D721Med (cell line): ENCODE measurements at places on chromosomes 11 and 22.

DNA sequence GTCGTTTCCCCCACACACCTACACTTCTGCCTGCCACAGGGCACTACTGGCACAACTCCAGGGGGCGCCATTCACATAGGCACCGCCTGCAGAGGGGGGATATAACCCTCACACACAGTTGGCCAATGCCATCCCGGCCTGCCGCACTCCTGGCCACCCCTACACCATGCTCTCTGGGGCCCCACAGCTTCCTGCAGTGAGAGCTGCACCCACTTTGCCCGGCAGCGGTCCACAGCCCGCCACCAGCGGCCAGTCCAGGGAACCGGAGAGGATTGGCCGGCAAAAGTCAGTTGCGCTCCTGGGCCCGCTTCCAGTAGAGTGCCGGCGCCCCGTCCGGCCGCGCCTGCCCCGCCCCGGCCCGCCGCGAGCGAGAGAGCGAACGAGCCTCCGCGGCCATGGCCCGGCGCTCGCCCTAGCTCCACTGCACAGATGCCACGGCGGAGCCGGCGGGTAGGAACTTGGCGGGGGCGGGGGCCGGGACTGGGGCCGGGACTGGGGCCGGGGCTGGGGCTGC is 25.6 kb upstream of the SUSD2 start:
- no peak for DNase-seq

- no peak for DNase-seq
Measured at GRCh38 chr11:134780486-134781147, 368.6 kb upstream of the B3GAT1 start.

DNA sequence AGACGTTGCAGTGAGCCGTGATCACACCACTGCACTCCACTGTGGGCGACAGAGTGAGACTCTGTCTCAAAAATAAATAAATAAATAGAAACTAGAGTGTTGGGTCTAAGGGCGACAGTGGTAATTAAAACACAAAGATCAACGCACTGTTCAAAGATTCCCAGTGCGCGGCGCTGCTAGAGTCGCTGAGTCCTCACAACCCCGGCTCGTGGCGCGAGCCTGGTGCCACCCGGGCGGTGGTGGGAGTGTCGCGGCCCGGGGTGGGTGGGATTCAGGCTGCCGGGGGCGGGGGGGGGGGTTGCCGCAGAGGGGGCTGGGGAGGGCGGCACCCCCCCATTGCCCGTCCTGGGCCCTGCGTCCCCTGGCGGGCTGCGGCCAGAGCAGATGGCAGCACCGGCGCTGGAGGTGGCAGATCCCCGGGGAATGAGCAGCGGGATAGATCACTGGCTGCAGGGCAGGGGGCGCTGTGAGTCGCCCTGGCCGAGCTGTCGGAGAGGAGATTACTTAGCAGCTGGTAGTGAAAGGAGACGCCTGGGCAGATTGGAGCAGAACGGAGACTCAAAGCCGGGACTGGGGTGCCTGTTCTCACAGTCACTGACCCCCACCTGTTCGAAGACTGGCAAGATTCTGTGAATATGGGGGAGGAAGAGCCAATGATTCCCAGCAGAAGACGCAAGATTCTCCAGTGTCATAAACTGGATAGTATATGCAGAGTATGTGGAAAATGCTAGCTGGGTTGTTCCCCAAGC is 30.2 kb upstream of the APOBEC3A start:
- peak; percentile 25 for DNase-seq

DNA sequence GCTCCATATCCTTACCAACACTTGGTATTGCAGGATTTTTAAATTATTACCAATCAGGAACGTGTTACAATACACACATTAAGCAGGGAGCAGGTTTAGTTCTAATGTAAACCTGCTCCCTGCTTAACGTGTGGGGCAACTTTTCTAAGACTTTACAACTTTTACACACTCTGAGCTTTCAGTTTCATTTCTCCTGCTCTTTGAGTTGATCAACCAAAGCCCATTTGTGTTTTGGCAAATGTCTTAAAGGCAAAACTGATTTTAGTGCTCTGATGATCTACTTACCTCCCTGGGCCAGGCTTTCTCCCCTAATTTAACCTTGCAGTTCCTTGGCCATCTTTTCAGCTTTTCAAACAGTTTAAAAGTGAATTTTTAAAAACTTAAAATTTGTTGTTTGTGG is 70.9 kb downstream of the ZBTB44 start:
- DNase-seq = no peak

DNA sequence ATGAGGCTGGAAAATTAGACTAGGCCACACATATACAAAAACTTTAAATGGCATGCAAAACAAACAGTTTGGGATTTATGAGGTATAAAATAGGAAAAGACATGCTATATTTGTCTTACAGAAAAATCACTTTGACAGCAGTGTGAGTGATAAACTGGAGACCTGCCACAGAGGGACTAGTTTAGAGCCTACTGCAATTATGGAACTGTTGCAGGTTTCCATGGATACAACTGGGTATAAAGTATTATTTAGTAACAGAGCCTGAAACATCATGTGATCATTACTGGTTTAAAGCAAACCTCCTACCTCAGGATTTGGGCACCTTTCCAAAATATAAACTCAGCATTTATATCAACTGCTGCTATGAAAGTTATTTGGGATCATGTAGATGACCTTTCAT is 1032.5 kb downstream of the DLG2 start:
- DNase-seq = no peak
